Mesenteric fat pad (tissue), 1 donor: ENCODE measurements at places on chromosomes 6 and 20.

GRCh38 chr6:43911354-43912115, 141.5 kb downstream of the VEGFA start:
- no peak for DNase-seq

- no peak for DNase-seq
Measured at GRCh38 chr6:23826572-23826971, 299.4 kb upstream of the NRSN1 start.

DNA sequence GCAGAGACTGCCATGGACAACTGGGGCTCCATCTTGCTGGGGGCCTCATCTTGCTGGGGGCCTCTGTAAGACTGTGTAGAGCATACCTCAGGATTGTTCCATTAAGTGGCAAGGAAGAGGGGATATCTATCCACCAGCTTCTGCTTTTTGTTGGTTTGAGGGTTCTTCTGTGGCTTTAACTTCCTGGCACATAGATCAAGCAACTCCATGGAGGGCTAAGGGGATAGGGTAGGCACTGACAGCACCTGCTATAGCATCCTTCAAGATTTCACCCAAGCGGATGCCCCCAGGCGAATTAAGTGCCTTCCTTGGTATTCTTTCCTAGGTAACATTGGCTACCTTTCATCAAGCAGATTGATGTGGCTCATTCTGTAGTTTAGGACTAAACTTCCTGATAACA, 3.8 kb upstream of the LRRN4 start:
- DNase-seq: no peak

DNA sequence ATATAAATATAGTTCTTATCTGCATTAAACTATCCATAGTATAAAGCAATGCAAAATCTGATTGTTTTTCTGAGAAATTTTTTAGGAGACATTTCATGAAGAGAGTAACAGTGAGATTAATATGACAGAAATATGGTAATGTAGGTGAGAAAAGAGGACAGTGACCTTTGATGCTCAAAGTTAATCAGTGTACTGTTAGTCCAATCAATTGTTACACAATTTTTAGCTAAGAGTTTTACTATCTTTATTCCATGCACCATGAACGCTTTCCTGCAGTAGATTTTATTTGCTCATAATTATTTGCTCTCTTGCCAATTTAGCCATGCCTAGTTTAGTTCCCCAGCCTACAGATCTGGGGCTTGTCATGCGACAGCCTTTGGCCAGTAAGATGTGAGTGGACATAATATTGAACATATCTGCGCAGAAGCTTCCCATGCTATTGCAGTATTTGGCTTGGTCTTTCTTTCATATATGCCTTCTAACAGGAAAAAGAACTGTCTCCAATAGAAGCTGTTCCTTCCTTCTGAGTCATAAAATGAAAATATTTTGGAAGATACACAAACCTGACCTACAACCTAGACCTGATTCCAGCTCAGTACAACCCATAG, 38.7 kb downstream of the FKBP1C start:
- no peak for DNase-seq

DNA sequence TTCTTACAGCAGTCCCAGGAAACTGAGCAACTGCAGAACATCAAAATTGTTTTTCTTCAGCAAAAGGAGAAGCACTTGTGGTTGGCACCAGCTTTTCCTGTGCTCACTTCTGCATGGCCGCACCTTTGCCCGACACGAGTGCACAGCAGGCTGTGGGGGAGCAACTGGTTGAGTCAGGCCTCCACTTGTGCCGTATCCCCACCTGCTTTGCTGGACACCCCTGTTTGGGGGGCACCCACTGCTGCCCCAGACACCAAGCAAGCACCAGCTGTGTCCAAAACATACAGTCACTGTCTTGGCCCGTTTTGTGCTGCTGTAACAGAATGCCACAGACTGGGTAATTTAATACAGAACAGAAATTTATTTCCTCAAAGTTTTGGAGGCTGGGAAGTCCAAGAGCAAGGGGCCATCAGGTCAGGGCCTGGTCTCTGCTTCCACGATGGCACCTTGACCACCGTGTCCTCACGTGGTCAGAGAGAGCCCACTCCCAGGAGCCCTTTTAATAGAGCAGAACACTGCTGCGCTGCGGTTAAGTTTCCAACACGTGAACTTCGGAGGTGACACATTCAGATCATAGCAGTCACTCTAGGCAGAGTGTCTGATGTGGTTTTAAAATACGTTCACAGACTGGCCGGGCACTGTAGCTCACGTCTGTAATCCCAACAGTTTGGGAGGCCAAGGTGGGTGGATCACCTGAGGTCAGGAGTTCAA, 8.7 kb upstream of the GMEB2 start:
- DNase-seq: no peak

DNA sequence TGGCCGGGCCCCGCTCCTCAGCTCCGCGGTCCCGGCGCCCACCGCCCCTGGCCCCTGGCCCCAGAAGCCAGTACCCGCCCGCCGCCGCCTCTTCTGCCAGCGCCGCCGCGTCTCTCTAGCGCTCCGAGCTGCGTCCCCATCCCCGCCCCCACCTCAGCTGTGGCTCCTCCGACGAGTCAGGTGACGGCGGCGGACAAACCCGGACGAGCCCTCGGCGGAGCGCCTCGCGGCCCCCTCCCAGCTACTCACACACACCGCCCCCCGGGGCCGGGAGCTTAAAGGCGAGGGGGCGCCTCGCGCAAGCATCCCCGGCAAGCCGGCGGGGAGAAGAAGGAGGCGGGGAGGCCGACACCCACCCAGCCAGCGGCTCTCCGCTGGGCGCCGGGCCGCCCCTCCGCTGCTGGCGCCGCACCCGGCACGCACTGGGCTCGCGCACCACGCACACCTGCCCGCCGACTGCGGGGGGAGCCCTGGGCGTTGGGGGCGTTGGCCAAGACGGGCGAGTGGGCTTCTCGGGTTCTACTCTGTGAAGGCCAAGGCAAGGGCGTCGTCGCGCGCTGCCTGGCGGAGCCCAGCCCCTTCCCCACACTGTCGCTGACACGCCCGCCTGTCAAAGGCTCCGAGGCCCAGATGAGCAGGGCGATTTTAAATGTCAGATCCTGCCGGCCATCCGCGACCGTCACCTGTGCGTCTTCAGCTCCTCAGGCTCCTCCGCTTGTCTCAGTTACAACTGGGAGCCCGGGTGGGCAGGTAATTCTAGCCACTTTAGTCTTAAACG, at the start of gene SNAP91:
TSS of gene SNAP91 (minus strand) at position 132 of the 778 bp plus-strand sequence. CDS start 1,174 bp downstream, outside the sequence.
- DNase-seq: no peak

DNA sequence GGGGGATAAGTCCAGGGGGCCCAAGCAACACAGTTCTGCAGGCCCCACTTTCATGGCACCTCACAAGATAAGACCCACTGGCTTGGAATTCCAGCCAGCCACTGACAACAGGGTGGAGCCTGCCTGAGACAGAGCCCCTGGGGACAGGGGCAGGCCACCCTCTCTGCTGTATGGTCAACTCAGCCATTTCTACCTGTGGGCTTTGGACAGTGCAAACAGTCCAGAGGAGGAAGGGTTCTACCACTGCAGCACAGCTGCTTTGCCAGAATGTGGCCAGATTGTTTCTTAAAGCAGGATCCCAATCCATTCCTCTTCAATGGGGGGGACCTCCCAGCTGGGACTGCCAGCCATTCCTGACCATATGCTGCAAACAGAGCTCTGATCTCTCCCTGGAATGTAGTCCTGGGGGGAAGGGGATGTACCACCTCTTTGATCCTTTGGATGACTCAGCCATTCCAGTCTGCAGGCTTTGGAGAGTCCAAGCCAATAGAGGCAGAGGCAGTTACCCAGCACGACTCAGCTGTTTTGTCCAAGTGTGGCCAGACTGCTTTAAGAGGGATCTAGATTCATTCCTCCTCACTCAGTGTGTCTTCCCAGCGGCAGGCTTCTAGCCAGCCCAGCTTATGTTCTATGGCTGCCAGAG, 842.2 kb downstream of the EPHA7 start:
- DNase-seq: no peak

DNA sequence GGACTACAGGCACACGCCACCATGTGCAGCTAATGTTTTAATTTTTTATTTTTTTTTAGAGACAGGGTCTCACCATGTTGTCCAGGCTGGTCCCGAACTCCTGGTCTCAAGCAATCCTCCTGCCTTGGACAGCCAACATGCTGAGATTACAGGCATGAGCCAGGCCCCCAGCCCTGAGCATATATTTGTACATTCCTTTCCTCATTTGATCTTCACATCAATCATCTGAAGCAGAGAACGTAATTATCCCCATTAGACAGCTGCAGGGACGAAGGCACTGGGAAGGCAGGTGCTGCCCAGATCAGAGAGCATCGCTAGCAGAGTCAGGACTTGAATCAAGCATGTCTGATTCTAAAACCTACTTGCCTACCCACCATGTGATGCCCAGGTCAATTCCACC, 41.0 kb upstream of the SIRPA start:
- DNase-seq: no peak

DNA sequence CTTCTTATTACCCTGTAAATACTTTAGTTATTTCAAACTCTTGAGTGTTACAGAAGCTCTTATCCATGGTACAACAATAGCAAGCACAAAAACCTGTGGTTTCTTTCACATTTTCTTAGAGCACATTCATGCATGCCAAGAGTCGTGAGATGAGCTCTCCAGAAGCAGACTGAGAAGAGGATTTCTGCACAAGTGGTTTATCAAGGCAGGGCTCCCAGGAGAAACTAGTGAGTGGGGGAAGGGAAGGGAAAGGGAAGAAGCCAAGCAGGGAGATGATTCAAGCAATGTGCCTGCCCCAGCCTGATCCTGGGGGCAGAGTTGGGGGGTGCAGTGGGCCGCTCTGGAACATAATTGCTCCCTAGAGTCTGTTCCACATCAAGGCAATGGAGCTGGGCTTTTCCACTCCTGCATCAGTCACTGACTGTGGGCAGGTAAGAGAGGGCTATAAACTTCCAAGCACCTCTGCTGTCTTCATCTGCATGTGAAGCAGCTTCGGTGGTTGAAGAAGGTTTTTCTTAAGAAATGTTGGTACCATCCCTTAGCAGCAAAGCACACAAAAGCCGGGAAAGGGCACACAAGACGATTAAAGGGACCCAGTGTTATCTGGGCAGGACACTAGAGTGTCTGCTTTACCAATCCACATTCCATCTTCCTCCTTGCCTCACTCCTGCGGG, 152.1 kb downstream of the PLCB4 start:
- DNase-seq: no peak

GRCh38 chr6:123168466-123168865, 172.4 kb downstream of the CLVS2 start:
- no peak for DNase-seq

DNA sequence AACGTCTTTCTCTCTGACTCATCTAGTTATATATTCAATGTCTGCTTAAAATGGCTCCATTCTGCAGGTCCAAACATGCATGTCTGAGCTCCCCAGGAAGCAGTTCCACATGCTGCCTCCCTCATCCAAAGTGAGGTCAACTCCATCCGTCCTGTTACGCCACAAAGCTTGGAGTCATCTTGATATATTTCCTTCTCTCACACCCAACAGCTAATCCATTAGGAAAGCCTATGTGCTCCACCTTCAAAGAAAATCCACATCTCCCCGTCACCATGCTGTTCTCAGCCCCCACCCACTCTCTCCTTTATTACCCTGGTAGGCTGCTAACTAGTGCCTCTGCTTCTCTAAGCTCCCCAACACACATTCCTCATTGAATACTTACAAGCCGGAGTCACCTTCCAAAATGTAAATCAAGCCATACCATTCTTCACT, 130.2 kb upstream of the SYNDIG1 start:
- no peak for DNase-seq

DNA sequence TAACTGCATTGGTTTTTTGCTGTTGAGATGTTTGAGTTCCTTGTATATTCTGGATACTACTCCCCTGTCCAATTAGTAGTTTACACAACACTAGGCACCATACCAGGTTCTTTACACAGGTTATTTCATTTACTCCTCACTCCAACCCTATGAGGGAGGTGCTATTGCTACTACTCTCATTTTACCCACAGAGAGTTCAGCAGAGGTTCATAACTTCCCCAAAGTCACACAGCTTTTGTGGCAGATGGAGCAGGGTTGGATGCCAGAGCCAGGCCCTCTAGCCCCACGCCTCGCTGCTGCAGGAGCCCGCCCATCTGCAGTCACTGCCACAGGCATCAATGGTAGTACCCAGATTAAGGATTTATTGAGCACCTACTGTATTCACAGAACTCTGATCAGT, 61.7 kb upstream of the MAP3K4 start:
- DNase-seq: no peak

- DNase-seq: no peak
Measured at GRCh38 chr20:13549451-13549850, 89.3 kb downstream of the TASP1 start.

DNA sequence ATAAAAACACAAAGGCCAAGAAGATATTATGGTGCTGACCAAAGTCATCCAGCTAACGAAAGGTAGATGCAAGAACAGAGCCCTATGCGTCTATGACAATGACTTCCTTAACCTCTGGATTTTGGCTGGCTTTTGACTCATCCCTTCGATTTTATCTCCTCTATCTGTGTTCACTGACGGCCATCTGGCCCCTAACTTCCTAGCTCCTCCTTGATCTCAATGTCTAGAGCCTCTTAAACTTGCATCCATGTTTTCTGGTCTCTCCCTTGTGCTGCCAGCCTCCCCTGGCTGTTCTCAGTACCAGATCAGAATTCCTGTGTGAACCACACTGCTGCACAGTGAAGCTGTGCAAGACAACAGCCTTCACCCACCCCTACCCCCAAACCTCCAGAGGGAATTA, 452.9 kb downstream of the UTRN start:
- DNase-seq: no peak

DNA sequence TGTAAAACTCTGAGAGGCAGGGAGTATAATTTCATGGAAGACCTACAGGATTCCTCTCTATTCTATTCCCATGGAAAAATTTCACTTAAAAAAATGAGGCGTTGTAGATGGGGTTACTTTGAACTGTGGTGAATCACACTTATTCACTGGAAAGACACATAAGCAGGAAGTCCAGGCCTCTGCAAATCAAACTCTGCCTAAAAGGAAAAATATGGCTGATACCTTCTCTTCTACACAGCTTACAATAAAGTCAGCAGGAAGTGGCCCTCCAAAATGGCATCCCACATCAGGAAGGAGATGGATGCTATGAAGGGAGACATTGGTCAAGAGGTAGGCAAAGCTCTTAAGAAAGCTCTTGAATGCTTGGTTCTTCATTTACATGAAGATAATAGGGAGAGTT, 115.9 kb downstream of the FYN start:
- DNase-seq: no peak

GRCh38 chr6:46407776-46408530, 83.3 kb downstream of the RCAN2 start:
- no peak for DNase-seq

GRCh38 chr6:147384029-147384428, 124.5 kb upstream of the SAMD5 start:
- no peak for DNase-seq

- DNase-seq: no peak
Measured at GRCh38 chr6:142731611-142732010, 213.4 kb downstream of the HIVEP2 start.

- no peak for DNase-seq
Measured at GRCh38 chr20:11057624-11058023, 383.8 kb upstream of the JAG1 start.

- DNase-seq: no peak
Measured at GRCh38 chr20:51142448-51142847, 119.5 kb upstream of the KCNG1 start.
